ENCODE measurements at places on chromosomes 5 and 9. TPM values are rescaled to one million over a fixed set of nuclear protein-coding genes. Genes with fewer than 3 reads are reported as not detected.

ERMP1 gene
- 20.4 TPM for total RNA-seq

C5orf63 gene
- total RNA-seq, result 3.7 TPM

CAMK2A gene
- 0.87 TPM for total RNA-seq

NUTM2F gene
- not detected for total RNA-seq

ODF2 gene
- 30.1 TPM for total RNA-seq

GFRA3 gene
- 0.08 TPM for total RNA-seq

ANKRD34B gene
- total RNA-seq, result 0.07 TPM

PCDHGA6 gene
- total RNA-seq, result 0.13 TPM

FYB1 gene
- total RNA-seq, result 14.4 TPM

PCDHA13 gene
- 0.07 TPM for total RNA-seq

C5orf58 gene
- not detected for total RNA-seq

DRD1 gene
- total RNA-seq, result 1.4 TPM

All from A549 treated with CpdA at 1 μM for 4 hours (cell line).